ENCODE measurements at places on chromosomes 2 and 18.
A peak's percentile ranks its signal among the peaks of the same experiment; 100 is the strongest.

DNA sequence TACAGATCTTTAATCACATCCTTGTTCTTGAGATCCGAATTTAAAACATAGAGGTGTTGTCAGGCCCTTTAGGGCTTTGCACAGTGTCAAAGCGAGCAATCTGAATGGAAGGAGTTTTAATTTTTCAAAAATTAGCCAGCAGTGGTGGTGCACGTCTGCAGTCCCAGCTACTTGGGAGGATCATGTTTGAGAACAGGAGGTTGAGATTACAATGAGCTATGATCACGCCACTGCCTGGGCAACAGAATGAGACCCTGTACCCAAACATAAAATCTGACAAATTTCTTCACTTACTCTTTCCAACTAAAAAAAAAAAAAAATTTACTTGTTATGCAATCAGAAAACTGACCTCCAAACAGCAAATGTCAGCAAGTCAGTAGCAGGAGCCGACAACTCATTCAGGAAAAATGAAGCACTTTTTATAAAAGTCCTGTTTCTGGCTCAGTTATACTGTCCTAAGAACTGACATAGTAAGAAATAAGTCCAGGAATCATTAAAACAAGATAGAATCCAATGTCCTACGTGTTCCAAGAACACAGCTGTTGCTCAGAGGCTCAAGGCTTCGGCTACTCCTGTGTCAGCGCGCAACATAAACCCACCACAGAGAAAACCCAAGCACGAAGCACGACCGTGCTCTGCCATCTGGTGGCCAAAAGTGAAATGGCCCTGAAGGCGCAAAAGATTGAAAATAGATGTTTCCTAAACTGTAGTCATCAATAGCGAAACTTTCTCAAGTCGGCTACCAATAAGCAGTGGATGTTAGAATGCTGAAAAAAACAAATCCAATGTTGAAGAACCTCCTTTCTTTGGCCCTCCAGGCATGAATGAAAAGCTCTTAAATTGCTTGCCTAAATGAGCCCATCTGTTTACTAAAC, 138.1 kb downstream of the INO80D start:
- DNase-seq = peak; percentile 79

DNA sequence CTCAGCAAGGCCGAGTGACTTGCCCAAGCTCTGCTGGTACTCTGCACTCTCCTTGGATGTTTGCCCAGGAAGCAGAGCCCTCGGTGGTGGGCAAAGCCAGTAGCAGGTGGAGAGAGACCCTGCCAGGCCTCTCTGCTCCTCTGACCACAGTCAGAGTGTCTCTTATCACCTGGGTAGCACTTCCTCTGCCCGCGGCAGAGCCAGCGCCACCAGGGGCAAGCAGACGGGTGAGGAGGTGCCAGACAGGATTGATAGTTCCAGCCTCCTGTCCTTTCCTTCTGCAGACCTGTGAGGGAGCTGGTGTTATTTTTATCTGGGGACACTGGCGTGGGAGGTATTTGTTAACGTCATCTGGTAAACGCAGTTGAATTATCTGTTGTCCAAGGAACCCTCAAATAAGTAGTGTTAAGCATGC, 152.9 kb downstream of the SMAD7 start:
- DNase-seq = peak; percentile 67

GRCh38 chr2:25276569-25277465, 64.9 kb downstream of the DNMT3A start:
- no peak for DNase-seq

- no peak for DNase-seq
These were observed 28.6 kb downstream of the TPRKB start for GRCh38 chr2:73708527-73708926.

DNA sequence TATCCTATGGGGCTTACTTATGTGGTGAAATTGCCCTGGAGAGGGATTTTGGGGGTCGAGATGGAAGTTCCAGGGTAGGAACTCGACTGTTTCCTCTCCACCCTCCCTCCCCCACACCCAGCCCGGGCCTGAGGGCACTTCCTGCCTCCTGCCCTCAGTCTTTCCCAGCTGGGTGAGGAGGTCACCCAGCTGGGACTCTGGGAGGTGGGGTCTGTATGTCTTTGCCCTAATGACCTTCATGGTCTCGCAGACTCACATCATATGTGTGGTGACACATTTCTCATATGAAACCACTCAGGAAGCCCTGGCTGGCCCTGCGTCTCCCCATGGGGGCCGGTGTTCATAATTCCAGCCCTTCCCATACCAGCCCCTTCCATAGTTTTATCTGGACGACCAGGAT, 12.4 kb downstream of the ATOH8 start:
- no peak for DNase-seq

GRCh38 chr2:49567021-49567420, 412.7 kb upstream of the FSHR start:
- no peak for DNase-seq

DNA sequence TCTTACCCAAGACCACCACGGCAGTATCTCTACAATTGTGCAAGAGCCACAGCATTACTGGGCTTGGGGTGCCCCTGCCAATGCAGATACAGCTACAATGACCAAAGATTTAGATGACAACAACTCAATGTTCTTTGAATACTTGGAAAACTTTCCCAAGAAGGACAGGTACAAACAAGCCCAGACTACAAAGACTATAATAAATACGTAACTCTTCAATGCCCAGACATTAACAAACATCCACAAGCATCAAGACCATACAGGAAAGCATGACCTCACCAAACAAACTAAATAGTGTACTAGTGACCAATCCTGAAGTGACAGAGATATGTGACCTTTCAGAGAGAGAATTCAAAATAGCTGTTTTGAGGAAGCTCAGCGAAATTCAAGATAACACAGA, 62.8 kb downstream of the ICA1L start:
- DNase-seq = no peak

DNA sequence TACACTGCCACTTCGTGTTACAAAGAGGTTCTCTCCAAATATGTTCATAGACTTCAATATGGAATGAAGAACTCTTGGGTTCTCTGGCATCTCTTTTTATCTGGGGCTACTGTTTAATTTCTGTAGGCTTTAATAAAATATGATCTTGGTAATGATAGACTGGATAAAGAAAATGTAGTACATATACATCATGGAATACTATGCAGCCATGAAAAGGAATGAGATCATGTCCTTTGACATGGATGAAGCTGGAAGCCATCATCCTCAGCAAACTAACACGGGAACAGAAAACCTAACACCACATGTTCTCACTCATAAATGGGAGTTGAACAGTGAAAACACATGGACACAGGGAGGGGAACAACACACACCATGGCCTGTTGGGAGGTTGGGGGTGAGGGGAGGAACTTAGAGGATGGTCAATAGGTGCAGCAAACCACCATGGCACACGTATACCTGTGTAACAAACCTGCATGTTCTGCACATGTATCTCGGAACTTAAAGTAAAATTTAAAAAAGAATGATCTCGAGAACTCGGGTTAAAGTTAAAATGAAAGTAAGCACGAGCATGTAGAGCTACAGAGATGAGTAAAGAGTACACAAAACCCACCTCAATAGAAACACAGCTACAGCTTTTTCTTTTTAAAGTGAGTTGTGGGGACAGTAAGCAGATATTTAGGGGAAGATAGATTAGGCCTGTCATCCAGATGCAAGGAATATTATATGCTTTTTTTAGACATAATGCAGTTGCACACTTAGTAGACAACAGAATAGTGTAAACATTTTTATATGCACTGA, 102.3 kb downstream of the SGPP2 start:
- no peak for DNase-seq

- peak; percentile 0 for DNase-seq
These were observed 980.8 kb downstream of the TSN start for GRCh38 chr2:122736279-122736678.

GRCh38 chr2:202376460-202377206, 506 bp downstream of the BMPR2 start:
- peak; percentile 64 for DNase-seq

DNA sequence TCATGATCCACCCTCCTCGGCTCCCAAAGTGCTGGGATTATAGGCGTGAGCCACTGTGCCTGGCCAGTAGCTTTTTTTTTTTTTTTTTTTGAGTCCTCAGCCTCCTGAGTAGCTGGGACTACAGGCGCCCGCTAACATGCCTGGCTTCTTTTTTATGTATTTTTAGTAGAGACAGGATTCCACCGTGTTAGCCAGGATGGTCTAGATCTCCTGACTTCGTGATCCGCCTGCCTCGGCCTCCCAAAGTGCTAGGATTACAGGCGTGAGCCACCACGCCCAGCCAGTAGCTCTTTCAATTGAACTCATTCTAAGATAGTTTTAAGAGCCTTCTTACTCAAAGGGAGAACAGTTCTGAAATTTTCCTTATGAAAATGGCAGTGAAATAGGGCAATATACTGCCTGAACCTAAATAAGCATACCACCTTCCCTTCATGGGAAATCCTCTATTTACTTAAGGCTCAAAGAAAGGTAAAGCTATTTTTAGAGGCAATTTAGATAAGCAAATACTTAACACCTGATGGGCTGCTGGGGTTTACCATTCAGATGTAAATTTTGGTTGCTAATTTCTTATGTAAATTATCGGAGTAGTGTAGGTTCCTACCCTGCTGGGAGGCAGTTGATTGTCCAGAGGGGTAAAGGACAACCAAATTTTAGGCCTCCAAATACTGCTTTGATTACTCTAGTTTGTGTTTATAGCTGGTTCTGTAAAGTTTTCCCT, 144.7 kb downstream of the GREB1L start:
- no peak for DNase-seq

- DNase-seq = no peak
These were observed 38.2 kb downstream of the NHEJ1 start for GRCh38 chr2:219122202-219122980.

GRCh38 chr2:95389245-95390119, 13.0 kb upstream of the FAHD2A start:
- peak; percentile 9 for DNase-seq

DNA sequence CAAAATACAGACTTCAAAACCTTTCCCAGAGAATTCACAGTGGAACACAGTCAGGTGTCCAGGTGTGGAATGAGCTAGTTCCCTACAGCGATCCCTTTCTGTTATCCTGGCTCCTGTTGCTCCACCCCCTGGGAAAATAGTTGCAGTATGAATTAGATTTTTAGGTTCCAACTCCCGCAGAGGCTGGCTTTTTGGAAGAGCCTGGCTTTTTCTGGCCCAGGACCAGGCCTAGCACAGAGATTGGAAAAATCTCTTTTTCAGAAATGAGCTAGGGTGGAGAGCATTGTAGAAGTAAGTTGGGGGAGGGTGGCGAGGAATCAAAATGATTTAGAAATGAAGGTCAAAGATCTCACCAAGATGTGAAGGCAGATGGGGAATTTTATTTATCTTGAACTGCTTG, 27.1 kb downstream of the COL5A2 start:
- no peak for DNase-seq

GRCh38 chr2:232457121-232458011, 1.4 kb downstream of the ALPI start:
- DNase-seq = no peak

DNA sequence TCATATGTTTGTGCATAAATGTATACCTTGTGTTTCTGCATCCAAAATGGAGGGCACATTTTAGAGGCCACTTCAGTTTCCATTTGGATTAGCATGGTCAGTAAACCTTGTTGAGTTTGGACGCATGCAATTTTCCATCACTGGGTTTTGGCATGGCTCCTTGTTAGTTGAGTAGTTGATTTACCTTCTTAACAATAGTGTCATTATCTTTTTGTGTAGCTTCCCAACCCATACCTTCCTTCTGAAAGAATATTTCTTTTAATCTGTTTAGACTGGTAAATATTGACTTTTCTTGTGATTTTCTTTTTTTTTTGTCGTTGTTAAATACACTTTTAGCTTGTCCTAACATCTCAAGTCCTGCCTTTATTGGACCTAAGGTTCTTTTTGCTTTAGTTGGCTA, 15.5 kb downstream of the RPIA start:
- no peak for DNase-seq

All from DMS79 treated with DMSO at 0.1 percent for 48 hours (cell line).